ENCODE measurements at places on chromosomes 4 and X. TPM values are rescaled to one million over a fixed set of nuclear protein-coding genes. Genes with fewer than 3 reads are reported as not detected.

- no peak for DNase-seq
- no peaks in the 10 kb centered on the region for H3K4me1 ChIP-seq
- no peak overlapping the region for H3K4me3 ChIP-seq
- H3K36me3 ChIP-seq = no peaks in the 10 kb centered on the region
- no peaks in the 10 kb centered on the region for H3K27me3 ChIP-seq
- no peak overlapping the region for H3K27ac ChIP-seq
Observed at GRCh38 chrX:121160987-121161386, 113.6 kb downstream of the GLUD2 start.

GRCh38 chr4:145420595-145421214 is 60.9 kb upstream of the SMAD1 start:
- H3K4me1 ChIP-seq = no peaks in the 10 kb centered on the region
- H3K27ac ChIP-seq = no peak overlapping the region
- H3K4me3 ChIP-seq = no peak overlapping the region

DNA sequence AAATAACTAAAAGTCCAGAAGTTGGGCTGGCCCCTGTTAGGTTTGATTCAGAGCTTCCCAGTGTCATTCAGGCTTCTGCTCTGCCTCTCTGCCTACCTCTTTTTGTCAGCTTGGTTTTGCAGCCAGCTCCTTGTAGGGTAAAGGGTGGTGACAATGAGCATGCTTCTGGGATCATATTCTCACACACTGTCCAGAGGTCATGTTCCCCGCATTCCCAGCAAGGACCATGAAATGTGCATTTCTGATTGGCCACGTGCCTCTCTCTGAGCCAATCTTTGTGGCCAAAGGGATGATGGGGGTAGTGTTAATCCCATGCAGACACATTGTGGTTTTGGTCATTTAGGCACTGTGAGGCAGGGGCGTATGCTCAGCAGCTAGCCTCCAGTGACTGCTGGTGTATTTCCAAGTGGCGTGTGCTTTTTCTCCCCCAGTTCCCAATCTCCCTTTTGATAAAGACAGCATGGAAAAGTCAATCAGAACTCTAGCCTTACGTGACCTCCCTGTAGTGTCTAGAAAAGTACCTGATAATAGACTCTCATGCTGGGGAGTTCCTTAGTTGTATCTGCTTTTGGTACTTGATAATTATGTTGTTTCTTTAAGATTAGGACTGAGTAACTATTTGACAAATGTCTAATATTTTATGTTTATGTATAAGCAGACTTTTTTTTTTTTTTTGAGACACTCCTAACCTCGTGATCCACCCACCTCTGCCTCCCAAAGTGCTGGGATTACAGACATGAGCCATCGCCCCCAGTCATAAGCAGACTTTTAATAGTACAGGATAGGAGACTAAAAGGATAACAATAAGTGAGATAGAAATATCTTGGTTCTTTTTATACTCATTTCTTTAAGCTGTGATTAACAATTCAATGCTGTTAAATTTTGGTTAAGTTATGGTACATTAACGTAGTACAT is 57.8 kb downstream of the KIAA0232 start:
- peaks cover 3% of the 10 kb centered on the region for H3K36me3 ChIP-seq
- no peak for DNase-seq
- H3K27me3 ChIP-seq = no peaks in the 10 kb centered on the region
- no peak overlapping the region for H3K4me3 ChIP-seq
- H3K4me1 ChIP-seq = no peaks in the 10 kb centered on the region
- no peak overlapping the region for H3K27ac ChIP-seq

DNA sequence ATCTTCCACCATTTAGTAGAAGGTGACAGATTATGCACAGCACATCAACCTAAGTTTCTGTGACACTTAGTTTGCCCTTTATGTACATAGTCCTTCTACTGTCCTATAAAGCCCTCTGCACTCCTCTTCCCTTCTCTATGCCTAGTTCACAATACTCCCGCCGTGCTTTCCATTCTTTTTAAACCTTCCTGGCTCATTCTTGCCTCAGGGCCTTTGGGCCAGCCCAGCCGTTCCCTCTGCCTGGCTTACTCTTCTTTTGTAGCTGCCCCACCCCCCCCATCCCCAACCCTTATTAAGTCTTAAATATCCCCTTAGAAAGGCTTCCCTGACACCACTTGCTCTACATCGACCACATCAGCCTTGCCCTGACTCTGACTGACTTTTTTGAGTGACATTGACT is 33.0 kb downstream of the SGMS2 start:
- H3K27me3 ChIP-seq = no peaks in the 10 kb centered on the region
- no peak for DNase-seq
- H3K4me1 ChIP-seq = no peaks in the 10 kb centered on the region
- no peaks in the 10 kb centered on the region for H3K36me3 ChIP-seq
- H3K27ac ChIP-seq = no peak overlapping the region

GRCh38 chrX:31115398-31115797 is 43.6 kb upstream of the FTHL17 start:
- H3K27me3 ChIP-seq = no peaks in the 10 kb centered on the region

GRCh38 chr4:34258176-34258575 is 1986.1 kb downstream of the ARAP2 start:
- DNase-seq = no peak
- no peaks in the 10 kb centered on the region for H3K36me3 ChIP-seq
- no peak overlapping the region for H3K4me3 ChIP-seq
- no peaks in the 10 kb centered on the region for H3K4me1 ChIP-seq
- no peaks in the 10 kb centered on the region for H3K27me3 ChIP-seq
- no peak overlapping the region for H3K27ac ChIP-seq

- H3K27me3 ChIP-seq = no peaks in the 10 kb centered on the region
- no peaks in the 10 kb centered on the region for H3K4me1 ChIP-seq
- H3K36me3 ChIP-seq = no peaks in the 10 kb centered on the region
- H3K27ac ChIP-seq = no peak overlapping the region
- DNase-seq = no peak
Observed at GRCh38 chr4:123941306-123941705, 544.7 kb downstream of the SPRY1 start.

- no peaks in the 10 kb centered on the region for H3K27me3 ChIP-seq
- no peak overlapping the region for H3K27ac ChIP-seq
- peaks cover 8% of the 10 kb centered on the region for H3K4me1 ChIP-seq
- peak; percentile 23 for DNase-seq
Observed at GRCh38 chr4:153705743-153706468, 21.8 kb downstream of the TLR2 start.

DNA sequence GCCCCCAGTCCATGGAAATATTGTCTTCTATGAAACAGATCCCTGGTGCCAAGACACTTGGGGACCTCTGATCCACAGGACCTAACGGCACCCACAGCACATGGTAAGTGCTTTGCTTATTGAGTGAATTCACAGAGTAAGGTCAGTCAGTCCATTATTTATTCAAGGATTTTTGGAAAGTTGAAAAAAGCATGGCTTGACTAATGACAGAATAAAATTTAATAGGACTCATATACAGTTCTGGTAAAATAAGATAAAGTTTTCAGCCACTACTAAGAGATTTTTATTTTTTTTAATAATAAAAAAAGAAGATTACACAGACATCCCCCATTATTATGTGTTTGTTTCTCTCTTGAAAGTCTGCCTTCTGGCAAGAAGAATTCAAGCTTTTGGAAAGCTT is 490.6 kb upstream of the HS3ST1 start:
- H3K36me3 ChIP-seq = no peaks in the 10 kb centered on the region
- H3K27me3 ChIP-seq = no peaks in the 10 kb centered on the region
- H3K4me1 ChIP-seq = no peaks in the 10 kb centered on the region
- no peak overlapping the region for H3K4me3 ChIP-seq

DNA sequence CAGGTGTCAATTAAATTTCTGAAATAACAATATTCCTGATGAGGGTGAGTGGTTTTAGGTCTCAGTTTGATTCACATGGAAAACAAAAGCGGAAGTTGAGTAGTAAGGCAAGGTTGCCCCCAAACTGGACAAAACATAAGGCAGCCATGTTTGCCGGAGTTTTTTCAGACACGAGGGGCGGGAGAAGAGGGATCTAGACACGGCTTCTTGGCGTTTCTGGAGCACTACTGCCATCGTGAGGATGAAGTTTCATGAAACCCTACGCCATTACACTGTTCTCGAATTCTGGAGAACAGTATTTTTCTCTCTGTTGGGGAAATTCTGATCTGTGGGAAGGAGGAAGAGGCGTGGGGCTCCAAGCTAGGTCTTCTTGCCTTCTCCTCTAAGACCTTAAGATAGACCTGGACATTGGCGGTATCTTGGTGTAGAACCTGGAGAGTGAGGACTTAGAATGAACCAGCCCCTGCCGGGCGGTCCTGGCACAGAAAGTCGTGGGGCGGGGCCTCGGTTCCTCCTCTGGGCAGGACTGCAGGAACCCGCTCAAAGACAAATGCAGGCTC is 160.3 kb downstream of the OR13H1 start:
- DNase-seq = no peak
- no peaks in the 10 kb centered on the region for H3K36me3 ChIP-seq
- H3K27me3 ChIP-seq = no peaks in the 10 kb centered on the region
- peak overlapping the region; percentile 79 for H3K4me3 ChIP-seq

GRCh38 chr4:93018243-93018642 is 714.5 kb downstream of the GRID2 start:
- no peaks in the 10 kb centered on the region for H3K4me1 ChIP-seq
- no peak overlapping the region for H3K27ac ChIP-seq
- no peaks in the 10 kb centered on the region for H3K36me3 ChIP-seq
- no peak for DNase-seq

- no peaks in the 10 kb centered on the region for H3K4me1 ChIP-seq
- DNase-seq = no peak
- no peaks in the 10 kb centered on the region for H3K27me3 ChIP-seq
- H3K36me3 ChIP-seq = no peaks in the 10 kb centered on the region
- no peak overlapping the region for H3K27ac ChIP-seq
Observed at GRCh38 chrX:17769701-17770269, 32.5 kb downstream of the SCML1 start.

Gene XG
- total RNA-seq = not detected

Gene CT47B1
- not detected for total RNA-seq

Gene EDA2R
- 0.25 TPM for total RNA-seq

Gene MAOA
- 0.05 TPM for total RNA-seq

Gene CFP
- 0.59 TPM for total RNA-seq
